Right atrium auricular region (tissue), 2 donors: ENCODE measurements at places on chromosomes 3 and 15. TPM values are rescaled to one million over a fixed set of nuclear protein-coding genes. Genes with fewer than 3 reads are reported as not detected.

Gene CHMP2B
- total RNA-seq = 30.7 TPM

Gene ITPKA
- not detected for total RNA-seq

DNA sequence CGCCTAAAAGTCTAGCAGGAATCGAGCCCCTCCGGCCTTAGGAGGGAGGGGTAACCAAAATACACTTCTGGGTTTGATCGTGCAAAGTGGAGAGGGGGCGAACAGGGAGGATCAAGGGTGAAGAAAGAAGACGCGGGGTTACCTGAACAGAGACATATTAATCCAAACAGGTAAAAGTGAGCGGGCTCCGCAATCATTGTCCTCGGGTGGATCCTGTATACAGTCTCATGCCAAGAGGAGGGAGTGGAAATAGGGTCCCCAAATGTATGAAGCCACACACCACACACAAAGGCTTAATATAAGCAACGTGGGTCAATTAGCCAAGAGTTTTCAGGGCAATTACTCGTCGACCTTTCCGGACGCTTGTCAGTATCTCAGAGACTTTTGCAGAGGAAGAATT, 749.5 kb downstream of the ROBO1 start:
- no peak for DNase-seq

DNA sequence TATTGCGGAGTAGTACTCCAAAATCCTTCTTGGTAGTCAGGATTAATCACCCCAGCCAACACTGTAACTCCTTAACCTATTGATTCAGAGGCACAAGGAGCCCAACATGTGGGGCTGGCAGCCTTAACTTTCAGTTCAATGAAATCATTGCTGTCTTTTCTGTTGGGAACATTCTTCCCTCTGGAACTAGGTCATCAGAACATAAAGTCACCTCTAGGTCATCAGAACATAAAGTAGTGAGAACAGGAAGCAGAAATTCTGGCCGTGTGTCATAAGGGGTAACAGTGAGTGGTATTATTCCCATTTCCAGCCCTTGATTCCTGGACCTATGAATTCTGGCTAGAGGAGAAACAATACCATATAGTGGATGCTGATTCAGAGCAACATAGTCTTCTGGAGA, 71.5 kb upstream of the TNIK start:
- DNase-seq = no peak

GRCh38 chr3:133663569-133664313, 2.0 kb upstream of the TOPBP1 start:
- DNase-seq = no peak

DNA sequence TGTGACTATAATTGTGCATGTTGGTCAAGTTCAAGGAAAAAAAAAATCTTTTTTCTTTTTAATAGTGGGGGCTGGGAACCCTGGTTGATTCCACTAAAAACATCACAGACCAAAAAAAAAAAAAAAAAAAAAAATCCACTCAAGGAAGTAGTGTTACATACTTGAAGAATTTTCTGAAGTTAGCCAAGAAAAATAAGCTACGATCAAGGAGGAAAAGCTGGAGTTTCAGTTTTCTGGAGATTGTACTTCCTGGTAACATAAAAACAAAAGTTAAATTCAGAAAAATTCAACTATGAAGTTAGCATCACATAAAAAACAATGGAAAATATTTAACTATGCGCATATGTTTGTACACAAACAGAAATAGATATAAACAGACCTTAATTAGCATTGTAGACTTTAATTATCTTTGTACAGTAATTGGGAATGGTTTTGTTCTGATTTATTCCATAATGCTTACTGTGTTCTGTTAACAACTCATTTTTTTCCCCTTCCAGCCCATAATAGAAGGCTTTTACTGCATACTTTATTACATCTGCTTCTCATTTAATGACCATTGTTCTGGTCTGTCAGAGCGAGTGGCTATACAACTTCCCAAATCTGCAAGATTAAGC, 194.3 kb downstream of the RORA start:
- DNase-seq = no peak

GRCh38 chr3:123584284-123584987, 417 bp downstream of the HACD2 start:
- no peak for DNase-seq

- DNase-seq = no peak
These were observed 247.1 kb downstream of the CHST2 start for GRCh38 chr3:143366672-143367071.

- peak; percentile 65 for DNase-seq
These were observed 716 bp downstream of the SMC4 start for GRCh38 chr3:160400030-160400701.
